ENCODE measurements at places on chromosomes 3 and 15.
A peak's percentile ranks its signal among the peaks of the same experiment; 100 is the strongest.

DNA sequence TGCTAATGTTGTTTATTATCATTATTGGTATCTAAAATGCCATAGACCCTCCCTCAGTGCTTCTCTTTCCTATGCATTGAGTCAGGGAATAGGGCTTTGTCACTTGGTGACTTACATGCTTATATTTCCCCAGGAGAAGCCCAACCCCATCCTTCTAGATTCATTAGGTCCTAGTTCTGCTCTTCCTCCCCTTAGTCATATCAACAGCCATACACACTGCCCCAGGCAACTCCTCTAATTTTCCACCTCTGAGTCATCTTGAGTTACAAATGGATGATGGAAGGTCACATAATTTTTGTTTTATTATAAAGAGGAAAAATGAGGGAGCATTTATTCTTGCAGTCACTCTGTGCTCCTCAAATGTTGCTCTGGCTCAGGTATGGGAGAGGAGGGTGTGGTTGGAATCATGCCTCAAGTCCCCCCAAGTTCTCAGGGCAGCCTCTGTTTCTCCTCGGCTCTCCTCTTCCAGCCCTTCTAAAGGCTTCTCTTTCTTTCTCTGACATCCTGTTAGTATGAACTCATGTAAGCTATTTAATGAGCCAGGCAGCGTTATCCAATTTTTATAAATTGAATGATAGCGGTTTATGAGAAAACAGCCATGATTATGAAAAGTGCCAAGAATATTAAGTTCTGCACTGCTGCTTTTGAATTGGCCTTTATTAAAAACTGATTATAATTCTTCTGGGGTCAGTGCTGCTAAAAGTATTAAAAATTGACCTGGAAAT, 45.6 kb upstream of the FSTL1 start:
- no peak for DNase-seq

GRCh38 chr3:36175916-36176461, 204.3 kb upstream of the STAC start:
- no peak for DNase-seq

DNA sequence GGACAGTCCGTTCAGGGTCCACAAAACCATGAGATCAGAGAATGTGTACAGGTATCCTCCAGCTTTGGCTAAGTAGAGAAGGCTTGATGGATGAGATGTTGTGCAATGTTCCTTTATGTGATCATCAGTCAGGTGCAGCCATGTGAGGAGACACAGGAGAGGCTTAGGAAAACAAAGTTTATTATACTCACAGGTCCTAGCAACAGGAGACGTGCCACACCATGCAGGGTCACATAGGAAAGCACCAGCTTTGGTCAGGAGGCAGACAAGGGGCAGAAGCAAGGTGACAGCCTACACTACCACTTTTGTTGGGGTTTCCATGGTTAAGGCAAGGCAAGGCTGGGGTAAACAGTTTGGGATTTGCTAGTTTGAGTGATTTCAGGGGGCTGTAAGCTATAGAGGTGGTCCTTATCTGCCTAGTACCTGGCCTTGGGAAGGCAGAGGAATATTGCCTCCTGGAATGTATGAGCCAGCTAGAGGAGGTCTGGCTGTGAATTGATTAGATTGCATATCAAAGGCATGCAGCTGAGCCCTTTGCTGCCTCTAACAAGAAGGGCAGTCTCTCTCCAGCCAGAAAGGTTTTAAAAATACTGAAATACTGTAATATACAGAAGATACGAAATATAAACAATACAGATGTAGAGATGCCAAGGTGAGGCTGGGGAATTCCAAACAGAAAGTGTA, 248.6 kb downstream of the RYR3 start:
- DNase-seq = no peak

DNA sequence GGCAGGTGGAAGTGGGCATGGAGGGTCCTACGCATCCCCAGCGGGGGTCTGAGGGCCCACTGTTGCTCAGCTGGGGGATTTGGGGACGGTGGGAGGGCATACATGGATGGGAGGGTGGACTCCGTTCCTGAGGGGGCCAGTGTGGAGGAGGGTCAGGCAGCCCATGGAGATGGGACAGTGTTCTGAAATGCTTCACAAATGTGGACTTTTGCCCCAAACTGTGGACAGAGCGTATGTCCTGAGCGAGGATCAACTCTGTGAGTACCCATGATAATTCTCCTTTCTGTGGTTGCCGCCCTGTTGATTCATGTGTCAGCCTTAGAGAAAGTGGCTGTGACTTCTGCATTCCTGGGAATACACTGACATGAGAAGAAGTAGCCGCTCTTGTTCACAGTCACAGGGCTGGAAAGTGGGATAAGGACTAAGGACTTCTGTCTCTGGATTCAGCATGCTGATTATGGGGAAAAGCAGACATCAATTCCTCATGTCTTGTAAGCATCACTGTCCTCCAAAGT, 33.4 kb downstream of the SMAD3 start:
- DNase-seq = no peak

- no peak for DNase-seq
These were observed 948.2 kb upstream of the CFAP20DC start for GRCh38 chr3:59998058-59998457.

DNA sequence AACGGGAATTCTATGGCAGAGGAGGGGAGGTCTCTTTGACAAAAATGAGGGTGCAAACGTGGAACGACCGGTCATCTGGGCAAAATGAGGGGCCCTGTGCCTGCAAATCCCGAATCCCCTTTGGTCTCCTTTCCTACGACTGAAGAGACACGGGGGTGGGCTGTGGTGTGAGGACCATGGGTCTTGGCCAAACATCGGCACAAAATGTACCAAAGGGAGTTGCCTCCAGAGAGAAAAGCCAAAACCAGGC, 498 bp downstream of the ZNF280D start:
- DNase-seq = no peak

DNA sequence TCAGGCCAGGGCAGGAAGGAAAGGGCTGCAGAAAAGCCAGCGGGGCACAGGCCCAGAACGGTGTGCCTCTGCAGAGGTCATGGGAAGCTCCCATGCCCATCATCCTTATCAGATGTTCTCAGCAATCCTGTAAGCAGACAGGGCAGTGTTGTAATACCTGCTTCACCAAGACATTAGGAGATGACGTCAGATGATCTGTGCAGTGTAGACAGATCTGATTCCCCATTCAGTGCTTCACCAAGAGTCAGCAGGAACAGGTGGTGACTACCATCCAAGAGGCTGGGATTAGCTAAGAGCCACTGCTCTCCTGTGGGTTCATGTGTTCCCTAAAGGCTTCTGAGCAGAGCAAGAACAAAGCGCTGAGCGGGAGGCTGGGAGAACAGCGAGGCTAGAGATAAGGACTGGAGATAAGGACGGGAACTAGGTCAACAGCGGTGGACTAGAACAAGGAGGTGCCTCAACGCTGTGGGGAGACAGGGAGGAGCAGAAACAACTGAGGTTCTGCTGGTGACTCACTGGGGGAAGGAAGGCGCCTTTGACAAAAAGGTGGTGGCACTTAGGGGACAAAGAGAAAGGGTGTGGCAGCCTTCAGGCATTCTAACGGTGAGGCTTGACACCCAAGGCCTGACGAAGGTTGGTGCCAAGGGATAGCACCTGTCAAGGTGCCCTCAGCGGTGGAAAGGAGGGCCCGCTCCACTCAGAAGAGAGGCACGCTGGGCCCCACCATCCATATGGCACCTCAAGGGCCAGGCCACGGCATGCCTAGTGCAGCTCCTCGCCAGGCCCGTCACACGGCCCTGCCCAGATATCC, 28.4 kb downstream of the CCDC12 start:
- DNase-seq = peak; percentile 54

GRCh38 chr3:184659797-184660301, 52.0 kb downstream of the MAGEF1 start:
- DNase-seq = no peak

All from stimulated activated CD8-positive, alpha-beta memory T cell treated with anti-CD3 and anti-CD28 coated beads, Interleukin-4, amount 100 ng/mL, for 24 hours (primary cell).